ENCODE measurements at places on chromosomes 5 and 9.

- H3K27me3 ChIP-seq, result no peaks in the 10 kb centered on the region
- H3K36me3 ChIP-seq, result no peaks in the 10 kb centered on the region
- no peak overlapping the region for H3K4me3 ChIP-seq
- H3K27ac ChIP-seq, result no peak overlapping the region
Measured at GRCh38 chr5:103605277-103605676, 42.7 kb upstream of the NUDT12 start.

GRCh38 chr5:103280967-103281366, 22.4 kb downstream of the MACIR start:
- H3K4me1 ChIP-seq, result no peaks in the 10 kb centered on the region
- no peak overlapping the region for H3K4me3 ChIP-seq
- peaks cover 3% of the 10 kb centered on the region for H3K36me3 ChIP-seq
- no peak overlapping the region for H3K27ac ChIP-seq
- no peaks in the 10 kb centered on the region for H3K27me3 ChIP-seq

DNA sequence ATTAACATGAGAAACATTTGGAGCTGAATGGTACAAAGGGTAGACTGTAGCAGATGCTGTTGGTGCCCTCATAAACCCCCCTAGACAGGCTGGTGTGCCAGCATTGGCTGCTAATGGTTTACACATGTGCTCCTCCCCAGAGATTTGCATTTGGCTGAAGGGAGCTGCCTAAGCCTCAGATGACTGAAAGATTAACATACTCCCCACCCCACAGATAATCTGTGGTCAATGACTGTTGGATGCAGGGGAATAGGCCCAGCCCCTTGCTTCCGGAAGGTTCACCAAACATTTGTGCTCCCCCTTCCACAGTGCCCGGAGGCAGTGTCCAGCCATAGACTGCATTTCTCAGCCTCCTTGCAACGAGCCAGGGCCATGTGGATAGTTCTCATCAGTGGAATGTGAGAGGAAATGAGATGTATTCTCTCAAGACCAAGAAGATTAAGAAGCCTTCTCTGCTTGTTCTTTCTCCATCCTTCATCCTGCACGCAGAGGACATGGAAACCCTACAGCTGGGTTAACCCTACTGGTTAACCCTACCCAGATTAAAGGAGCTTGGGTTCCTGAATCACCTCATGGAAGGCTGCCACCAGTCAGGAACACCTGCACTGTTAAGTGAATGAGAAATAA, 79.6 kb downstream of the PHAX start:
- H3K36me3 ChIP-seq, result no peaks in the 10 kb centered on the region
- DNase-seq, result peak; percentile 63
- H3K27me3 ChIP-seq, result no peaks in the 10 kb centered on the region
- H3K4me1 ChIP-seq, result peaks cover 2% of the 10 kb centered on the region
- no peak overlapping the region for H3K4me3 ChIP-seq

GRCh38 chr5:23352446-23352845, 155.0 kb upstream of the PRDM9 start:
- no peak overlapping the region for H3K4me3 ChIP-seq
- no peak overlapping the region for H3K27ac ChIP-seq
- H3K4me1 ChIP-seq, result no peaks in the 10 kb centered on the region
- no peaks in the 10 kb centered on the region for H3K36me3 ChIP-seq

- H3K4me3 ChIP-seq, result no peak overlapping the region
- no peaks in the 10 kb centered on the region for H3K36me3 ChIP-seq
- no peaks in the 10 kb centered on the region for H3K27me3 ChIP-seq
- H3K27ac ChIP-seq, result no peak overlapping the region
- H3K4me1 ChIP-seq, result no peaks in the 10 kb centered on the region
- no peak for DNase-seq
Measured at GRCh38 chr5:79816014-79816413, 126.4 kb downstream of the CMYA5 start.

DNA sequence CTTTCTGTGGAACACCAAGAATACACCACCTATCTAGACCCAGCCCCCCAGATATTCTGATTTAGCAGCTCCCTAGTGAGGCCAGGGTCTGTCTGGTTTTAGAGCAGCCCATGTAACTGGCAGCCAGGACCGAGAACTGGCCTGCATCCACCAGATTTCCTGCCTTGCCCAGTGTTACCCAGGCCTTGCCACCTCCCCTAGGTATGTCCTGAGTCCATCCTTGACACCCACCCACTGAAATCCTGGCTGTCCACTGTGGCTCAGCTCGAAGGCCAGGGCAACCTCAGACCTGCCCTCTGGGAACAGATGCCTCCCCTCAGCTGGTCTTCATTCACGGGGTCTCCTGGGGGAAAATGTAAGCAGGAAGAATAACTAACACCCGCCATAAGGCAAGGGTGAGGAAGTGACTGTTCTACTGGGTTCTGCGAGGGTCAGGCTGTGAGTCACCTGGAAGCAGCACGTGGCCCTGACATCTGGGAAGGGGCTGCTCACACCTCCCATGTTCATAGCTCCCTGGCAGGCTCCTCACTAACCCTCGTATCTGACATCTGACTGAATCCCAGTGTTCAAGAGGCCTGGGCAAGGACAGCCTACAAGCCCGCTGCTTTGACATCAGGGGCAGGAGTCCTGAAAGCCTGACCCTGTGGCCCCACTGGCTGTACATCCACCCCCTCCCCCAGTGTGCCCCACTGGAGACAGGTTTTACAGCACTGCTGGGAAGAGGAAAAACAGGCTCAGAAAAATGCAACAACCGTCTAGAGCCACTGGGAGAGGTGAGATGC, 72.7 kb downstream of the SEMA4D start:
- H3K27me3 ChIP-seq, result no peaks in the 10 kb centered on the region
- DNase-seq, result no peak
- H3K4me1 ChIP-seq, result peaks cover 92% of the 10 kb centered on the region
- peak overlapping the region; percentile 90 for H3K27ac ChIP-seq

GRCh38 chr5:68027519-68027918, 188.0 kb upstream of the PIK3R1 start:
- H3K4me1 ChIP-seq, result no peaks in the 10 kb centered on the region
- no peak for DNase-seq
- no peaks in the 10 kb centered on the region for H3K36me3 ChIP-seq
- no peak overlapping the region for H3K4me3 ChIP-seq
- H3K27me3 ChIP-seq, result no peaks in the 10 kb centered on the region

GRCh38 chr5:34686762-34687268, 30.7 kb downstream of the RAI14 start:
- H3K27me3 ChIP-seq, result no peaks in the 10 kb centered on the region
- no peak overlapping the region for H3K27ac ChIP-seq
- DNase-seq, result no peak
- no peaks in the 10 kb centered on the region for H3K4me1 ChIP-seq

DNA sequence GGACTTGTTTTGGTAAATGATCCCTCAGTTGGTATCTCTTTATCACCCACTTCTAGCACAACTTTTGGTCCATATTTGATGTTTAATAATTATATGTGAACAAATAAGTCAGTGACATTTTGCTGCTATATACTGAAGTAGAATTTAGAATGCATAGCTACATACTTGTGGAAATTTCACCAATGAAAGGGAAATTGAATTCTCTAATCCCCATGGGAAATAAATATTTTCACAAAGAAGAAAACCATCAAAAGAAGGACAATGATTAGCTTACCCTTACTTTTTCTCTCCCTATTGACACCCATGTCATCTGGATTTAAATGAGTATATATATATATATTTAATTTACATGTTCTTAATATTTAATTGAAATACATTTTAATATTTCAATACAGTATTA, 94.3 kb upstream of the DAB2 start:
- DNase-seq, result no peak
- no peaks in the 10 kb centered on the region for H3K27me3 ChIP-seq
- H3K36me3 ChIP-seq, result no peaks in the 10 kb centered on the region
- no peak overlapping the region for H3K27ac ChIP-seq
- H3K4me1 ChIP-seq, result no peaks in the 10 kb centered on the region
